ENCODE measurements at places on chromosomes 12 and 14.

DNA sequence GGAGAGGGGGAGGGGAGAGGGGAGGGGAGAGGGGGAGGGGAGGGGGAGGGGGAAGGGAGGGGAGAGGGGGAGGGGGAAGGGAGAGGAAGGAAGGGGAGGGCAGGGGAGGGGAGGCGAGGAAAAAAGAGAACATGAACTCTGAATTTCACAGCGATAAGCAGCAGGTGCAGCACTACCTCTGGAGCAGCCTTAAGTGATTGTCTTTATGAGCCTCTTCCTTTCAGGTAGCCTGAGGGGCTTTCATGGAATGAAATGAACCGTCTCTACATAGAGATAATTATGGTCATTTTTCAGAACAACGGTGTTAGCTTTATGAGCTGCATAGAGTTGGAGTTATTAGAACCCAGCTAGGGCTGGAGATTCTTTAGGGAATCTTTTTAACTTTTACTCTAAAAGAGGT is 18.1 kb upstream of the PTCSC3 start:
- DNase-seq = peak; percentile 66

DNA sequence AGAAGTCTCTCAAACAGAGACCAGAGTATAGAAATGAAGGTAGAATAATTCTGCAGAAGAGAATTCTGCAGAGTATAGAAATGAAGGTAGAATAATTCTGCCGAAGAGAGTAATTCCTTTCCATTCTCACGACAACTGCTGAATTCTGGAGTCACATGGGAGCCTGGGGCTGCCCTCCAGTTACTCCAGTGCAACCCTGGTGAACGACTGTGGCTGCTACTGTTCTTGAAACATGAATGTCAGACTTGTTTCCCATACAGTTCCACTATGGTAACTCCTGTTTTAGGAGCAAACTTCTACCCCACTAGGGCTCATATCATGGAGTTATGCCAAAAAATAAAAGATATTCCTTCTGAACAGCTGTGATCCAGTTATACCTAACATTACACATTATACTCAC is 164.4 kb downstream of the KICS2 start:
- DNase-seq = no peak

DNA sequence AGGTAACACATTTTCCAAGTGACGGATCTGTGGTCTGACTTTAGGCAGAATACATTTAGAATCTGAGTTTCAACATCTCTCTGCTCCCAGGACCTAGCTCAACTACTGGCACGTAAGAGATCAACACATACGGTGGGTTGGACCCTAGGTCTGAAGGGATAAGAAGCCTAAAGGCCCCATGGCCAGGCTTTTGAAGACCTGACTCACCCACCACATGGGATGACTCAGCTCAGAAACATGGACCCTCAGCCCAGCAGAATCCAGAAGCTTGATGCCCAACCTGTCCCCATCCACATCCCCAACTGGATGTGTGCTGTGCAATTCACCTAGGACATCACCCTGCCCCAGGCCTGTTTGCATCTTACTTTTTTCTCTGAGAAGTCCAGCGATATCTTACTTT is 770.2 kb downstream of the BCL11B start:
- DNase-seq = no peak

- no peak for DNase-seq
Measured at GRCh38 chr12:117986705-117987469, 18.1 kb upstream of the KSR2 start.

DNA sequence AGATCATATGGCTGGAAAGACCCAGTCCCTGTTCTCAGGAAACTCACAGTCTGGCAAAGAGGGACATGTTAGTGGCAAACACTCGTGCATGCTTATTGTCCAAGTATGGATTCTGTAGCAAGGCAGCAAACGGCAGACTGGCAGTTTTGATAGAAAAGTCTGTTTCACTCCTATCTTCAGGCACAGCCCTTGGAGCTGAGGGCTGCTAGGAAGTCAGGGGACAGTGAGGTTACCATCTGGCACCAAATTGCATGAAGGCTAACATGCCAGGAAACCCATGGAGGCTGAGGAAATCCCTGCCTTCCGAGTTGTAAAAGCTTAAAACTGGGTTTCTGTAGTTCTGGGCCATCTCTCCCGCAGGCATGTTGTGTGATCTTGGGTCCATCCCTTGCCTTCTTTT is 32.9 kb downstream of the CALM1 start:
- DNase-seq = no peak

Measured in NCI-H187 (cell line).